ENCODE measurements at places on chromosomes 1 and 21.

DNA sequence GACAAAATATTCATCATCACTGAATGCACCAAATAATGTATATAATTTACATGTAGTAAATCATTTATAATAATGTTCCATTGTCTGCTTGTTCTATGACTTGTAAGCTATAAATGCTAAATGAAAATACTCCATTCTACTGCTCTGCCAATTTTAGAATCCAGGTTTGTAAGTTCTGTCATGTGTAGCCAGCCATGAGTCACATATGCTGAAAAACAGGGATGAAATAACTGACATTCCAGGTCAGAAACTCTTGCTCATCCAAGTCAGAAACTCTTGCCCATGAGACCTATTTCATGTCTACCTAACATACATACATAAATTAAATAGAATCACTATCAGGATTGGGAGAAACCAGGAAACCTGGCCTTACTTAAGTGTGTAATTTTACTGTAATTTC is 95.6 kb downstream of the ASH1L start:
- DNase-seq: peak; percentile 73

- no peak for DNase-seq
Observed at GRCh38 chr1:219924342-219924741, 4.0 kb downstream of the SLC30A10 start.

GRCh38 chr1:212149566-212149965 is 114.0 kb downstream of the DTL start:
- DNase-seq: no peak

DNA sequence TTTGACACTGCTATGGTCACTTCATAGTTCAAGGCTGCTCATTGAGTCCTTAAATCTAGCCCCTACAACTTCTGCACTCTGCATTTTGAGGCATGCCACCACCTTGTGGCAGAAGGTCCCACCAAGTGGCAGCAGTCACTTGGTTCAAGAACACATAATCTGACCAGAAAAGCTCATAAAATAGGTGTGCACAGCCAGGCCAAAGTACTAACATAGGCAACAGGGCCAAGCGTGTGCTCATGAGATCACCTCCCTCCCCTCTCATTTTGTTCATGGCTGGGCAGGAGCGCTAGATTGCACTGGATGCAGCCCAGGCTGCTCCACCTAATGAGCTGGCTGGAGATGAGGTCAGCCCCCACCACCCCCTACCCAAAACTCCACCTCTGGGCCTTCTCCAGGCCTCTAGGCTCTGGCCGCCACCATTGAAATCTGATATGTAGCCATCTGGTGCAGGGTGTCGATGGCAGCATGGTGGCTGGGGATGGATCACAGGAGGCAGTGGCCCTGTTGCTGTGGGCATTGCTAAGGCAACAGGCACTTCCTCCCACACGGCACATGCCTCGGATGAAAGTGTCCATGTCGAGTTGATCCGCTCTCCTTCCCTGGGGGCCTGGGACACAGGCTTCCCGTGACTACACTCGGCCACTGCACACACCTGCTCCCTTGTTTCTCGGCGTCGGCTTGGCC is 193.2 kb downstream of the TRABD2B start:
- no peak for DNase-seq

GRCh38 chr1:67889466-67889865 is 56.2 kb upstream of the GNG12 start:
- DNase-seq: no peak

- DNase-seq: no peak
Observed at GRCh38 chr1:92913093-92913819, 48.0 kb downstream of the DIPK1A start.

GRCh38 chr1:42913426-42914091 is 45.1 kb downstream of the SLC2A1 start:
- DNase-seq: peak; percentile 88

DNA sequence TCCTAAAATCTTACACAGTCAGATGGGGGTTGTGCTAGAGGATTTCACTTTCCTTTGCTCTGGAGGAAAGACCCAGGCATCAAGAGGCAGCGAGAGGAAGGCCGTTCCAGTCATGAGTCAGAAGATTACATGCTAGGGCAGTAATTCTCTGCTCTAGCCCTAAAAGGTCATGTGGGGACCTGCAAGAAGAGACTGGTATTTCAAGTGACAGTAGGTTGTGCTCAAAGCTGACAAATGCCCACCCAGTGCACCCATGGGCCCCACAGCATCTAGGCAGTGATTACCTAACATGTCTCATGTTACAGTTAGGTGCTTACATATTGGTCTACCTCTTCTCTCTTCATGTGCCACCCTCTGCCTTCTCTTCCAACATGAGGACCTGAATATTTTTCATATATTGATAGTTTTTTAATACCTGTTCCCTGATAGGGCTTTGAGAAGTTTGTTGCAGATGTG is 99.7 kb upstream of the BEND5 start:
- DNase-seq: no peak

DNA sequence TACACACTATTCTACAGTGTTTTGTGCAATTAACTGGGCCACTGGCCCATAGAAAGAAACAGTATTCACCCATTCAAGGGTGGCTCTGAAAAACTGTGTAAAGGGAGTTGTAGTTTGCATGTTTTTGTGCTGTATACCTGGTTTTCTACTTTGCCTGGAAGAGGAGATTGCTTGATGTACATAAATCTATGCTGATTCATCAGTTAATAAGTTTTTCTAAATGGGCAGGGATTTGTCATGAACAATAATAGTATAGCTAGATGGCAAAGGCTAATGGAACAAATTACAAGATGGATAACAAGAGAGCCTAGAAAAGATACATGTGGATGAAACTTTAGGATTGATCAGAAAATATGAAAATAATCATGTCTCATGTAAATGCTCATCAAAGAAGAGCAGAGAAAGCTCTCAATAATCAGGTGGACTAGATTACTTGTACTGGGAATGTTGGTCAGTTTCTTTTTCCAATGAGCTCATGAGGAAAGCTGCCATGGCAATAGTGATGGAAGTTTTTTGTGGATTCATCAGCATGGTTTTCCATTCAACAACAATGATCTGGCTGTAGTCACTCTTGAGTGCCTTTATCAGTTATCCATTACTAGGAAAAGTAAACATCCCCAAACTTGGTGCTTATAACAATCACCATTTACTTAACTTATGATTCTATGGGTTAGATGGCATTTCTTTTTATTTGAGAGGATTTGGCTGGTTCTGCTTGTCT is 602.8 kb downstream of the BRINP3 start:
- DNase-seq: no peak

- DNase-seq: no peak
Observed at GRCh38 chr1:245797592-245798348, 643.0 kb downstream of the KIF26B start.

GRCh38 chr21:44932408-44933181 is 7.2 kb upstream of the SLX9 start:
- DNase-seq: no peak

GRCh38 chr1:85378534-85378933 is 86.4 kb downstream of the DDAH1 start:
- DNase-seq: no peak

DNA sequence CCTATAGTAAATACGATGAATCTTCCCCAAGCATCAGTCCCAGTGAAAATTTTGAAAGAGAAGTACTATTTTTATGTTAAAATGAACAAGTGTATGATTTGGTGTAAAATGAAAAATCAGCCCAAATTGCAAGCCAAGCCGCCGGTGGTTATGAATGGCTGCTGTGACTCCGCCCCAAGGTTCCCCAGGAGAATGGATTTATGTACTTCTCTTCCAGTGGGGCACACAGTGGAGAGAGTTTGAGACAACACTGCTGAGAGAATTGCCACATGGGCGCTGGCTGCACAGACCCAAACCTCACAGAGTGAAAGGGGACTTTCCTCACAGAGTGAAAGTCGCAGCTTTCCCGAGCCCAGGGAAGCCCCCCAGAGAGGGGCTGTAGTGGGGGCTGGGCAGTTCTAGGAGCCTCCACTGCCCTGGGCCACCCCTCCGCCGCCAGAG is 24.0 kb downstream of the CDK18 start:
- no peak for DNase-seq

GRCh38 chr1:180211860-180212229 is 18.2 kb upstream of the LHX4 start:
- no peak for DNase-seq

- DNase-seq: no peak
Observed at GRCh38 chr1:211723273-211723672, 47.9 kb upstream of the NEK2 start.

DNA sequence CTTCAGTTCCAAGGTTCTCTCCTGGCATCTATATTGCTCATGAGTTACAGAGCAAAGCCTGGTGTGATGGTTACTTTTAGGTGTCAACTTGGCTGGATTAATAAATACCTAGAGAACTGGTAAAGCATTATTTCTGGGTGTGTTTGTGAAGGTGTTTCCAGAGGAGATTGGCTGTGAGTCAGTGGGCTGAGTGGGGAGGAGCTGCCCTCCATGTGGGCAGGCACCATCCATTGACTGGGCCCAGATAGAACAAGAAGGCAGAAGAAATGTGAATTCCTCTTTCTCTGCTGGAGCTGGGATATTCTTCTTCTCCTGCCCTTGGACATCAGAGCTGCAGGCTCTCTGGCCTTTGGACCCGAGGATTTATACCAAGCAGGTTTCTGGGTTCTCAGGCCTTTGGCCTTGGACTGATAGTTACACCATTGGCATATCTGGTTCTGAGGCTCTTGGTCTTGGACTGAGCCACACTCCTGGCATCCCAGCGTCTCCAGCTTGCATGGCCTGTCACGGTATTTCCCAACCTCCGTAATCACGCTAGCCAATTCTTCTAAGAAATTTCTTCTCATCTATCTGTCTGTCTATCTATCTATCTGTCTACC is 44.5 kb downstream of the B3GALT5 start:
- no peak for DNase-seq
